CD8-positive, alpha-beta memory T cell (primary cell): ENCODE measurements at places on chromosomes 12 and 14. TPM values are rescaled to one million over a fixed set of nuclear protein-coding genes. Genes with fewer than 3 reads are reported as not detected.

DNA sequence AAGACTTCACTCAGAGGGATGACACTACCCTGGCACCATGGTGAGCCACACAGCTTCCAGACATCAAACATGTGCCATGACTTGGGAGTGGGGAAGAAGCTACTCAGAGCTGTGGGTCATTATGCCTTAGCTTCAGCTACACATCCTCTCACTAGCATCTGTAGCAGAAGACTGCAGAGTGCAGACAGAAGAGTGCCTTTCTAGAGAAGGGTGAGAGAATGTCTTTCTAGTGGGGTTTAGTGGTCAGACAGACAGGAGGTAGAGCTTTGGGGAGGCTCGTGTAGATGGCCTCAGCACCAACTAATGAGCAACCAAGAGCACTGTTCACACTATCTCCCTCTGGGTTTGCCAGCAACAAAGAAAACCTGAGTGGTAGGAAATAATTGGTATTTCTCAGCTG is 4.9 kb upstream of the B4GALNT3 start:
- no peaks in the 10 kb centered on the region for H3K27me3 ChIP-seq
- no peak for DNase-seq
- H3K36me3 ChIP-seq, result no peaks in the 10 kb centered on the region

DNA sequence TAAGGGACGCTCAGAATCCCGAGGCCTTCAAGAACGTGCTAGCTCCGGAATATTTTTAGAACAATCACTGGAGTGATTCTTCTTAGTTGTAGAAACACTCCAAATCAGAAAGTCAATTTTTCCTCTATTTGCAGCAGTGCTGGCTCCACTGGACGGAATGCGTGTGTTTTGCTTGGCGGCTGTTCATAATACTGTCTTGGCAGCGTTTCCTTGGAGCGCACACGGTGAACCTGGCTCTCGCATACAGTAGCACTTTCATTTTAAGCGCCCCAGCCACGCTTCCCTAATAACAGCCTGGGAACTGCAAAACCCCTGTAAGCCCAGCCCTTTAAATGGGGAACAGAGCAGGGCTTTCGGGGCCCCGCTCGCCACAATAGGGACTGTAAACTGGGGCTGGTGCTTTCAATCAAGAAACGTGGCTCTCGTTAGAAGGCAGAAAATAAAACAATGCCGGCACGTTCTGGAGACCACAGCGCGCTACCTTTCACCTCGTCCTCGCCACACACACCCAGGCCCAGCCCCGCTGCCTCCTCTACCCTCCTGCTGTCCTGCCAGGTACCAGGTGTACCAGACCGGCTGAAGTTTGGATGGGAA is 79.9 kb downstream of the BCL11B start:
- H3K27ac ChIP-seq, result peak overlapping the region; percentile 68
- peaks cover 5% of the 10 kb centered on the region for H3K36me3 ChIP-seq
- H3K4me3 ChIP-seq, result peak overlapping the region; percentile 63
- DNase-seq, result no peak

GRCh38 chr12:95830335-95831089 is 28.2 kb upstream of the SNRPF start:
- H3K27ac ChIP-seq, result no peak overlapping the region
- H3K36me3 ChIP-seq, result no peaks in the 10 kb centered on the region
- no peaks in the 10 kb centered on the region for H3K27me3 ChIP-seq
- no peak overlapping the region for H3K4me3 ChIP-seq
- H3K4me1 ChIP-seq, result no peaks in the 10 kb centered on the region
- DNase-seq, result no peak

DNA sequence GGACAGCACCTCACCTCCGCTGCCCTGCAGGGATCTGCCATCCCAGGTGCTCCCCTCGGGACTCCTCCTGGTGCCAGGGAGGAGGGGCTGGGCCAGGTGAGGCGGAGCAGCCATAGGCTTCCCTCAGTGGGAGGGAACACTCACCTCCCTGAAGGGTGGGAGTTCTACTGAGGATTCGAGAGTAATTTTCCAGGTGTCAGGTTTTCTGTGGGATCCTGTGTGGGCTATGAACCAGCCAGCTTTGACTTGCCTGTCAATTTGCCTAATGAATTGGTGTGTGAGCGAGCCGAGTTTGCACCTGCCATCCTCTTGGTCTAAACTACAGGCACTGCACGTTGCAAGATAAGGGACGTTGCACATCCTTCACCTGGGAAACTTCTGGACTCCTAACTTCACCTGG is 50.3 kb downstream of the NOC4L start:
- H3K27ac ChIP-seq, result no peak overlapping the region
- peaks cover 8% of the 10 kb centered on the region for H3K4me1 ChIP-seq
- DNase-seq, result no peak
- no peaks in the 10 kb centered on the region for H3K27me3 ChIP-seq
- H3K36me3 ChIP-seq, result no peaks in the 10 kb centered on the region

GRCh38 chr14:22210906-22211305 is 378.1 kb downstream of the DAD1 start:
- DNase-seq, result no peak
- H3K36me3 ChIP-seq, result no peaks in the 10 kb centered on the region
- no peak overlapping the region for H3K27ac ChIP-seq
- H3K27me3 ChIP-seq, result no peaks in the 10 kb centered on the region
- H3K4me3 ChIP-seq, result no peak overlapping the region

- H3K4me1 ChIP-seq, result no peaks in the 10 kb centered on the region
- DNase-seq, result no peak
- no peak overlapping the region for H3K27ac ChIP-seq
- H3K4me3 ChIP-seq, result no peak overlapping the region
- no peaks in the 10 kb centered on the region for H3K36me3 ChIP-seq
Measured at GRCh38 chr14:87434680-87435079, 558.3 kb downstream of the GALC start.

- H3K27ac ChIP-seq, result no peak overlapping the region
- DNase-seq, result no peak
- H3K4me1 ChIP-seq, result no peaks in the 10 kb centered on the region
- no peaks in the 10 kb centered on the region for H3K27me3 ChIP-seq
- no peaks in the 10 kb centered on the region for H3K36me3 ChIP-seq
- H3K4me3 ChIP-seq, result no peak overlapping the region
Measured at GRCh38 chr14:104894331-104895206, 29.5 kb downstream of the CEP170B start.

DNA sequence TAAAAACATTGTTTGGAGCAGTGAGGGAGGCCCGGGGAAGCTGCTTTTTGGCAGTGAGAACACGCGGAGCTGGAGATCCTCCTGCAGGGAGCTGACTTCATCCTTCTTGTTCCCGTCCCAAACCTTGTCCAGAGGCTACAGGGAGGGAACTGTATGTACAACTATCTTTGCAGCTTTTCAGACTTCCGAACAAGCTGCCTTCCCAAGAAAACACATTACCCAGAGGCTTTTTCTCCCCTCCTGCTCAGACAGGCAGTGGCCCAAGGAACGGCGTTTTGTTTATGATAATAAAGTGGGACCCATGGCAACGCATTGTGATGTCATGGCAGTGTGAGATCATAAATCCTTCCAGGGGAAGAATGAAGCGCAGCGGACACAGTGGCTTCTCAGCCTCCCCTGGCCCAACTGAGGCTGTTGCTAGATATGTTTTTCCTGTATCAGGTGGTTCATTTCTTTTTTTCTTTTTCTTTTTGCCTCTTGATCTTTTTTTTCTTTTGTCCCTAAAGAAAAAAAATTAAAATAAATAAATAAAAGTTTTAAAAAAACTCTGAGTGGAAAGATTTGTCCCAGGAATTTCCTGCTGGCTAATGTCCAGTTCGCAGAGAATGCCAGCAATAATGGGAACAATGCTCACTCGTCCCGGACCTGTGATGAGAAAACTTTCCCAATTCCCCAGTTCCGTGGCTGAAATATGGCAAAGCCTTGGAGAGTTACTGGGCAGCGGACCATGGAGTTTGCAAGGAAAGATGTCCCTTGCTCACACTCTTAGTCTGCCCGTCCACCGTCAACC is 103.4 kb upstream of the MAP1LC3B2 start:
- H3K36me3 ChIP-seq, result no peaks in the 10 kb centered on the region
- H3K4me1 ChIP-seq, result no peaks in the 10 kb centered on the region
- H3K4me3 ChIP-seq, result no peak overlapping the region
- DNase-seq, result no peak
- no peaks in the 10 kb centered on the region for H3K27me3 ChIP-seq

GRCh38 chr14:76666746-76667145 is 94.5 kb upstream of the VASH1 start:
- H3K4me1 ChIP-seq, result no peaks in the 10 kb centered on the region
- H3K27ac ChIP-seq, result no peak overlapping the region
- no peaks in the 10 kb centered on the region for H3K36me3 ChIP-seq
- peaks cover 4% of the 10 kb centered on the region for H3K27me3 ChIP-seq

GRCh38 chr12:8948701-8949341 is 624 bp downstream of the M6PR start:
- peaks cover 20% of the 10 kb centered on the region for H3K36me3 ChIP-seq
- no peak for DNase-seq
- H3K27me3 ChIP-seq, result no peaks in the 10 kb centered on the region
- peak overlapping the region; percentile 97 for H3K4me3 ChIP-seq

GRCh38 chr12:70785896-70786295 is 134.6 kb downstream of the PTPRR start:
- no peak for DNase-seq
- no peak overlapping the region for H3K27ac ChIP-seq
- no peaks in the 10 kb centered on the region for H3K4me1 ChIP-seq
- H3K27me3 ChIP-seq, result no peaks in the 10 kb centered on the region

DNA sequence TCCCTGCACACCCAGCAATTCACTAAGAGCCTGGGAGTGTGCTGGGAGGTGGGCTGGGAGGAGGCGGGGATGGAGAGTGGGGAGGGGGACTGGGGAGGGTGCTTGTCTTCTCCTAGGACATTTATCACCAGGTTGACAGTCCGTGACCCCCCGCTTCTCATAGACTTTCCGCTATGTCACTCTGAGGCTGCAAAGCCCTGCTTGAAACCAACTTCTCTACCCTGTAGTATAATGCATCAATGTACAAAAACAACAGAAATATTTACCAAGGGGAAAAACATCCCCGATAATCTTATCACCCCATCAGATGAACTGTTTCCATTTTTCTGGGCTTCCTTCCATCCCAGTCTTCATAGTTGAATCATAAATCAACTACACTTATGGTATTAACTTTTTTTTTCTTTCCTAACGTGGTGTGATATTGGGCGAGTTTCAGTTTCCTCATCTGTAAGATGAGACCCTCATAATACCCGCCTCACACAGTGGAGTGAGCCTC is 28.6 kb upstream of the BATF start:
- H3K27me3 ChIP-seq, result no peaks in the 10 kb centered on the region
- DNase-seq, result no peak
- no peak overlapping the region for H3K27ac ChIP-seq

GRCh38 chr12:32191445-32191844 is 84.8 kb downstream of the BICD1 start:
- H3K27me3 ChIP-seq, result no peaks in the 10 kb centered on the region
- no peaks in the 10 kb centered on the region for H3K36me3 ChIP-seq
- DNase-seq, result no peak
- H3K4me1 ChIP-seq, result no peaks in the 10 kb centered on the region
- H3K27ac ChIP-seq, result no peak overlapping the region

DNA sequence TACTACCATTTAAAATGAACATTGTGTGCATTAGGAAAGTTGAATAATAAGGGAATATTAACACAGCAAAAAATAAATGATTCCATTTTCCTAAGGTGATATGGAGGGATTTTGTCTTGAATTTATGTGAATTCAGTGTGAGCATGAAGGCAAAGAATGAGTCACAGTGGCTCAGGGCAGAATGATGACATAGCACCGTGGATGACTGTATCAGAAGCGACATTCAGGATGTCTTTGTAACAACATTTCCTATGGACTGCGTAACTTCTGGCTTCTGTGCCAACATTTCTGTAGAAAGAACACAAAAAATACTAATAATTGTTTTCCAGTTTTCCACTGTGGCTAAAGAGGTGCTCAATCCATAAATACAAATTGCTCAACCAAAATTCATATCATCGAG is 54.6 kb downstream of the TTC8 start:
- H3K27ac ChIP-seq, result no peak overlapping the region
- DNase-seq, result no peak
- no peak overlapping the region for H3K4me3 ChIP-seq
- H3K27me3 ChIP-seq, result no peaks in the 10 kb centered on the region
- no peaks in the 10 kb centered on the region for H3K4me1 ChIP-seq
- H3K36me3 ChIP-seq, result no peaks in the 10 kb centered on the region

DNA sequence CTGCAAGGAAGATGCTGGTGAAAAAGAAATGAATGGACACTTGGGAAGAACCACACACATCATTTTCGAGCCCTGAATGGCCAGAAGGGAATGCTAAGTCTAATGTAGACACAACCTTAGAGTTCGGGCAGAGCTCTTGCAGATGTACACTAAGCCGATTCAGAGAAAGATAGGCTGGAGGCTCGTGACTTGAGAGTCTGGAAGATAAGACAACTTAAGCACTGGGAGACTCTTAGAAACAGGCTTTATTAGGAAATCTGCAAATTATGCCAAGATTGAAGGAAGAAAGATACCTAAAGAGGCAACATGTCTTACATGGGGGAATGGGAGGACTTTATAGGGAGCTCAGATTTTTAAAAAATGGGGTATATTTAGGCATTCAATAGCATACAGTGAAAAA is 13.5 kb downstream of the TBPL2 start:
- H3K36me3 ChIP-seq, result no peaks in the 10 kb centered on the region
- no peaks in the 10 kb centered on the region for H3K27me3 ChIP-seq
- H3K4me1 ChIP-seq, result peaks cover 4% of the 10 kb centered on the region
- H3K4me3 ChIP-seq, result no peak overlapping the region

GRCh38 chr14:69001375-69001774 is 22.3 kb upstream of the ACTN1 start:
- no peaks in the 10 kb centered on the region for H3K27me3 ChIP-seq
- H3K36me3 ChIP-seq, result no peaks in the 10 kb centered on the region
- no peak overlapping the region for H3K27ac ChIP-seq
- no peak overlapping the region for H3K4me3 ChIP-seq

GRCh38 chr14:65179918-65180724 is 77.8 kb upstream of the MAX start:
- H3K27ac ChIP-seq, result no peak overlapping the region
- no peaks in the 10 kb centered on the region for H3K4me1 ChIP-seq
- H3K36me3 ChIP-seq, result no peaks in the 10 kb centered on the region

DNA sequence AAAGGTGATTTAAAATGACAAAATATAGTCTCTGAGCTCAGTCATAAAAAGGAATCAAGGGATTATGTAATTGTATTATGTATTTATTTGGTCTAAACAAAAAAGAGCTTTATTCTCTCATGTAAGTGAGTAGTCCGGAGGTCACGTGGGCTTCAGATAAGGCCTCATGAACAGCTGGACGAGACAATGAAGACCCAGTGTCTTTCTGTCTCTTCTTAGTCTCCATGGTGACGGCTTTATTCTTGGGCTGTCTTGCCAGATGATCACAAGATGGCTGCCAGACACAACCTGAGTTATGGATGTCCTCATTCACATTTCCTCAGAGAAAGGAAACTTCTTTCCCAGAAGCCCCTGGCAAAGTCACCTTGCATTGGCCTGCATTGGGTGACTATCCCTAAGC is 98.6 kb downstream of the ARF6 start:
- H3K36me3 ChIP-seq, result no peaks in the 10 kb centered on the region
- H3K4me3 ChIP-seq, result no peak overlapping the region
- no peak for DNase-seq
- H3K27ac ChIP-seq, result no peak overlapping the region

The BMP4 gene
- polyA plus RNA-seq, result not detected

The KRT81 gene
- not detected for polyA plus RNA-seq

The ETFBKMT gene
- 0.85 TPM for polyA plus RNA-seq

The SLCO1A2 gene
- polyA plus RNA-seq, result not detected

The TMEM132C gene
- polyA plus RNA-seq, result not detected

The C3AR1 gene
- polyA plus RNA-seq, result 15.5 TPM

The SSPN gene
- polyA plus RNA-seq, result not detected

The SVOP gene
- polyA plus RNA-seq, result not detected

The MAP1LC3B2 gene
- polyA plus RNA-seq, result 5.8 TPM
